ENCODE measurements at places on chromosomes 4 and X.

- DNase-seq = no peak
These were observed 67.0 kb downstream of the UCHL1 start for GRCh38 chr4:41323706-41324105.

DNA sequence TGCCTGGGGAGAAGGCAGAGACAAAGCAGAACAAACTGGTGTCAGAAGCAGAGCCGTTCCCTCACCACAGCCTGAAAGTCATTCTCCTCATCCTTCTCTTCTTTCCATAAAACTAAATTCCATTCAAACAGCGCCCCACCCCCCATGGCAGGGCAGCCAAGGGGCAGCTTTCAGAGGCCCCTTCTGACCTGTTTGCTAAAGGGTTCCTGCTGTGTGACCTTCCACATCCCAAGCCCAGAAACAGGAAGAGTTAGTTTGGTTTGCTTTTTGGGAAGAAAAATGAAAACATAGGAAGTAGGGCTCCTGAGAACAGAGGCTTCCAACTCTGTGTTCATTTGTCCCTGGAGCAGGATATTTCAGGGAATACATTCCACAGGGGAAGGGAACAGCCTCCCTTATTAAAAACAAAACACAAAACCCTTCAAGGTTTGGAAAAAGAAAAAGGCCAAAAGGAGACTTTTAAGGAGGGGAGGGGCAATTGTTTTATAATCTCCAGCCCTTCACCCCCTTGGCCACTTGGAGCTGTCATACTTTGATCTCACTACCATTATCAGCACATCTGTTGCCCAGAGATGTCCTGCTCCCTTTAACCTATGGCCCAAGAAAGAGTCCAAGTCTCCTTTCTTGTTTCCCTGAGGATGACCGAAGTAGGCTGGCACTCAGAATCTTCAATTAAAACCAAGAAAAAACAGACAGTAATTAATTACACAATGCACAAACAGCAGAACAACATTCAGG is 25.3 kb downstream of the STARD8 start:
- DNase-seq = no peak

GRCh38 chr4:144894573-144894972 is 203.4 kb downstream of the ANAPC10 start:
- no peak for DNase-seq

- no peak for DNase-seq
These were observed 613 bp downstream of the GLRB start for GRCh38 chr4:157076578-157076947.

GRCh38 chrX:8194216-8194615 is 23.1 kb upstream of the VCX2 start:
- no peak for DNase-seq

DNA sequence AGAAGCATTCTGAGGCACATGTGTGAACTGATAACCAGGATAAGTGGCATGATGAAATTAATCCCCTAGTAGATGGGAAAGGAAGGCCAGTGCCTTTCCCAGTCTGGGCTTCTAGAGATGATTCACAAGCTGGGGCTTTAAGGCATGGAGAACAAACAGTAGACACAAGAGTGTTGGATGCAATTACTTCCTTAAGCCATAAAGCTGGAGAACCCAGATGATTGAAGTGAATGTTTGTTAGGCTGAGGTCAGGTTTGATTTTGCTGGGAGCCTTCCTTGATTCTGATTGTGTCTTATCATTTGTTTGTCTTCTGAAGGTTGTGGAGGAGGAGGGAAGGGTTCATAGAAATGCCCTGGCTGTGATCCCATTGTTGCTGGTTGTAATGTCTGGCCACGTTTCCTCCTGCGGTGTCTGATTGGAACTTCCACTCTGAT is 125.2 kb downstream of the NHS start:
- no peak for DNase-seq

- DNase-seq = peak; percentile 17
These were observed 231.9 kb upstream of the INTU start for GRCh38 chr4:127400731-127401346.

DNA sequence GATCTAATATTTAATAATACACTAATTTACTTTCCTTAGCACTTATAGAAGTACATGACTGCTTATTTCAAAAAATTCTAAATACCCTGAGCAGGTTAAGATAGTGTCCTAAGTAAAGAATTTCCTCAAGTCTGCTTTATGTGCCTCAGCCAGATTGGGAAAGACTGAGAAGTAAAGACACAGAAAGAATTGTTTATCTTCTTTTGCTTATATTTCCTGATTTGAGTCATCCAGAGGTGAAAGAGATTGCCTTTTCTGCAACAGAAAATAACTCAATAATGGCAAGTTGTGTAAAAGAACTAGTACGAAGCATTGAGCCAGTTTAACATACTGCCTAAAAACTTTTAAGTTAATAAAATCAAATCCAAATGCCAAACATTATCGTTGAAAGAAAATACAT is 45.0 kb downstream of the NAF1 start:
- DNase-seq = no peak

GRCh38 chr4:29756966-29757365 is 963.2 kb upstream of the PCDH7 start:
- no peak for DNase-seq

- no peak for DNase-seq
These were observed 86.7 kb downstream of the PTTG2 start for GRCh38 chr4:38046727-38047489.

GRCh38 chrX:100654261-100654660 is 10.3 kb downstream of the SRPX2 start:
- no peak for DNase-seq

GRCh38 chr4:66855956-66856355 is 689.3 kb downstream of the CENPC start:
- DNase-seq = no peak
